ENCODE measurements at places on chromosomes 12 and 14.

DNA sequence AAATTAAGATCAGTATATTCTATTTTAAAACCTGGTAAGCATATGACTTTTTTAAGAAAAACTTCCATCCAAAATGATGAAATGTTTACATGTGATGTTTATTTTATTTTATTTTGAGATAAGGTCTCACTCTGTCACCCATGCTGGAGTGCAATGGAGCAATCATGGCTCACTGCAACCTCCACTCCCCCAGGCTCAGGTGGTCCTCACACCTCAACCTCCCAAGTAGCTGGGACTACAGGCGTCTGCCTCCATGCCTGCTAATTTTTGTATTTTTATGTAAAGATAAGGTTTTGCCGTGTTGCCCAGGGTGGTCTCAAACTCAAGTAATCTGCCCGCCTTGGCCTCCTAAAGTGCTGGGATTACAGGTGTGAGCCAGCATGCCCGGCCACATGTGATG lies 141.8 kb downstream of the ZFP36L1 start:
- no peak for DNase-seq

DNA sequence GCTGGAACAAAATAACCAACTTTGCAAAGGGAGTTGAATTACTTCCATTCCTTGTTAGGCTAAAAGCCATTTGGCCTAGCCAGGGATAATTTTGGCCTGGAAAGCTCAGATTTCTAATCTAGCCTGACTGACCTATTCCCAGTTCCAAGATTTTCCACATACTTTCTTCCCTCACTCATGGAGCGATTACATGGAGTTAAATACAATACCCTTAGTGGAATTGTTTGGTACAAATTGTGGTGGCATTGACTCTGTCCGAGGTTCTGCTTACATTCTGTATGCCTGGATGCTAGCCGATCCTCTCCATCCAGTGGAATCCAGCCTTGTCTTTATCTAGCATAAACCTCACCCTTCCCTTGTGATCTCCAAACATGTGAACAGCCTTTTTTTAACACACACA lies 965.1 kb downstream of the DIO2 start:
- DNase-seq, result no peak

DNA sequence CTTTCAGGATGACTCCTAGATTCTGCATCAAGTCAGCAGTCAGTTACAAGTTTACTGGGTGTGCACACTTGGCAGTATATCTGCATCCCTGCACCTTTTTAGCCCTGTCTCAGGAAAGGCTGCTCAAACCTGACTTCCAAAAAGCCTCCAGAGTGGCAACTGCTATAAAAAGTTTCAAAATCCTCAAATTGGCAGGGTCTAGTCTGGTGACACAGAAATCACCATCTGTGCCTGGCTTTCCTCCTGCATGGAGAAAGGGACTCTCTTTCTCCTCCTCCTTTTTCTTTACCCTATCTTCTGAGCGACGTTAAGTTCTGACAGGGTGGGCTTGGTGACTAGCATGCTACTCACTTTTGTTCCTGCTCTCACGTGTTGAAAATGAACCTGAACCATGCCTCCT lies 679.5 kb downstream of the C12orf50 start:
- no peak for DNase-seq

DNA sequence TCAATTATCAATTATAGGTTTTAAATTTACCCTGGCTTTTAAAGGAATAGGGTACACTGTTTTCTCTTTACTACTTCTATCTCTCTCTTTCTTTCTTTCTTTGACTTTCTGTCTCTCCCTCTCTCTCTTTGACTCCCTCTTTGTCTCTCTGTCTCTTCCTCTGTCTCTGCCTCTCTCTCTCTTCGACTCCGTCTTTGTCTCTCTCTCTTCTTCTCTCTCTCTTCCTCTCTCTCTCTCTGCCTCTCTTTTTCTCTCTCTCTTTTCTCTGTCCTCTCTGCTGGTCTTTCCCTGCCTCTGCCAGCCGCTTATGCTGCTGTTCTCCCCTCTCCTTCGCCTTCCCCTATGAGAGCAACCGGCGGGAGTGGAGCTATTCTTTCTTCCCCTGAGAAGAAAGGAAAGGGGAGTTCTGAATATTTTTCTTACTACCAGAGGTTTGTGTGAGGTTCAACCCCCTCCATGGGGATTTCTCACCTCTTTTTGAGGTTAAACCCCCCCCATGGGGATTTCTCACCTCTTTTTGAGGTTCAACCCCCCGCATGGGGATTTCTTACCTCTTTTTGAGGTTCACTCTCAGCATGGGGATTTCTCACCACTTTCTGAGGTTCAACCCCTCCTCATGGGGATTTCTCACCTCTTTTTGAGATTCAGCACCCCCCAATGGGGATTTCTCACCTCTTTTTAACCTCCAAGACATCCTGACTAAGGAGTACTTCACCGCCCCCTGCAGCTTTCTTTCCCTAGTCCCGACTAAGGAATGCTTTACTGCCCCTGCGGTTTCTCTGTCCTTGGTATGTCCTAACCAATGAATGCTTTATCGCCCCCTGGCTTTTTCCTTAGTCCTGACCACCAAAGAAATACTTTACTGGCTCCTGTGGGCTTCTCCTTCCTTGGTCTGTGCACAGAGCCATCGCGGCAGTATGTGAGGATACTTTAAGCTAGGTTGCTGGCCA lies 27.4 kb upstream of the DDHD1 start:
- no peak for DNase-seq

GRCh38 chr12:67457778-67458665 lies 188.9 kb downstream of the CAND1 start:
- no peak for DNase-seq

DNA sequence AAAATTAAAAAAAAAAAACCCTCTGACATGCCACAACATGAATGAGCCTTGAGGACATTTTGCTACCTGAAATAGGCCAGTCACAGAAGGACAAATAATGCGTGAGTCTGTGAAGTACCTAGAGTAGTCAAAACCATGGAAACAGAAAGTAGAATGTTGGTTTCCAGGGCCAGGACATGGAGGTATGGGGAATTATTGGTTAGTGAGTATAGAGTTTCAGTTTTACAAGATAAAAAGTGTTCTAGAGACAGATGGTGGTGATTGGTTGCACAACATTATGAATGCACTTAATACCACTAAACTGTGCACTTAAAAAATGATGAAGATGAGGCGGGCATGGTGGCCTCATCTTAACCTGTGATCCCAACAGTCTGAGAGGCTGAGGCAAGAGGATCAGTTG lies 47.6 kb upstream of the ZFP36L1 start:
- DNase-seq, result no peak

DNA sequence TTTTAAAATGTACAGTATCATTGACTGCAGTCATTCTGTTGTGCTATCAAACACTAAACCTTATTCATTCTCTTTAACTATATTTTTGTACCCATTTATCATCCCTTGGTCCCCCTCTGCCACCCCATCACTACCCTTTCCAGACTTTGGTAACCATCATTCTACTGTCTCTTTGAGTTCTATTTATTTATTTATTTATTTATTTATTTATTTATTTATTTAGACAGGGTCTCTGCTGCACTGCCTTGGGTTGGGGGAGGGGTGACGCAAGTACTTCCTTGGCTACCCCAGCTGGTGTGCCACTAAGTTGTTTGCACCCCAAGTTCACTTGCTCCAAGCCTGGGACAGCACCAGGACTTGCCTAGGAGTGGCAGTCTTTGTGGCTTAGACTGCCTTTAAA lies 427.8 kb upstream of the NOVA1 start:
- no peak for DNase-seq

DNA sequence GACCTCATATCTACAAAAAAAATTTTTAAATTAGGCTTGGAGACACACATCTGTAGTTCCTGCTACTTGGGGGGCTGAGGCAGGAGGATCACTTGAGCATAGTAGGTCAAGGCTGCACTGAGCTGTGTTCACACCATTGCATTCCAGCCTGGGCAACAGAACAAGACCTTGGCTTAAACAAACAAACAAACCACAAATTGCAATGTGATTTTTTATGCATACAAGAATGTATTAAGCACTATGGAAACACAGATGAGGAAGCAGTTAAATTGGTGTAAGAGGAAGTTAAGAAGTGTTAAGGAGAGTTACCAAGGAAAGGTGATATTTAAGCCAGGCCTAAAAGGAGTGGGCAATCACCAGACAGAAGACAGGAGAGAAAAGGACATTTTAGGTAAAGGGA lies 83.6 kb upstream of the HECTD1 start:
- DNase-seq, result no peak

- DNase-seq, result no peak
These were observed 15.4 kb downstream of the LGMN start for GRCh38 chr14:92733007-92733406.

GRCh38 chr12:52692254-52692653 lies 11.1 kb downstream of the KRT77 start:
- DNase-seq, result no peak
